Cortex of kidney (tissue), 1 donor: ENCODE measurements at places on chromosomes 16 and 17.

- no peak for DNase-seq
These were observed 28.5 kb upstream of the KDM8 start for GRCh38 chr16:27174798-27175197.

GRCh38 chr17:57478478-57479250 is 222.3 kb downstream of the MSI2 start:
- no peak for DNase-seq

DNA sequence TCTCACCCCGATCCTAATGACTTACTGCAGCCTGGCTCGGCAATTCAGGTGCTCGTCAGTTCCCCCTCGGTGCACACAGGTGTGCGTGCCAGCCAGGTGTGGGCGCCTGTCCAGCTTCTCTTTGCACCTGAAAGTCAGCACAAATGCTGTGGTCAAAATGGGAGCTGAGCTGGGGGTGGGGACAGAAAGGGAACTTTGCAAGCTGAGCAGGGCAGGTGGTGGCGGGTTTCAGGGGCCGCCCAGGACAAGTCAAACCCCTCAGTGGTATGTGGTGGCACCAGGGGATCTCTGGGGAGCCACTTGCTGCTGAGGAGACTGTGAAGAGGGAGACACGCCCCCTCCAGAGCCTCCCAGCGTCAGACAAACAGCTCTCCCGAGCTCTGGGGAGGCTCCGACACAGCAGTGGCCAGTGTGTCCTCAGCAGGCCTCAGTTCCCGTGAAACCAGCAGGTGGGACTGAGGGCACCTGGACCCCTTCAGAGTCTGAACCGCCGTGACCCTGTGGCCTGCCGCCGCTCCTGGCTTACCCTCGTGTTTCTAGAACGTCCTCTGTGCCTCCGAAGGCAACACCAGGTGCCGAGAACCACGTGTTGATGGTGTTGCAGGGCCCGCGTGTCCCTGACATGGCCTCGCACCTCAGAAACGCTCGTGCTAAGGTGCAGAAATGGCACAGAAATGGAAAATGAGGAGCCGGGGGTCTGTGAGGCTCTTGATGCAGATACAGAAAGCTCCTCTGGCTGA is 233.5 kb upstream of the TNRC6C start:
- no peak for DNase-seq

DNA sequence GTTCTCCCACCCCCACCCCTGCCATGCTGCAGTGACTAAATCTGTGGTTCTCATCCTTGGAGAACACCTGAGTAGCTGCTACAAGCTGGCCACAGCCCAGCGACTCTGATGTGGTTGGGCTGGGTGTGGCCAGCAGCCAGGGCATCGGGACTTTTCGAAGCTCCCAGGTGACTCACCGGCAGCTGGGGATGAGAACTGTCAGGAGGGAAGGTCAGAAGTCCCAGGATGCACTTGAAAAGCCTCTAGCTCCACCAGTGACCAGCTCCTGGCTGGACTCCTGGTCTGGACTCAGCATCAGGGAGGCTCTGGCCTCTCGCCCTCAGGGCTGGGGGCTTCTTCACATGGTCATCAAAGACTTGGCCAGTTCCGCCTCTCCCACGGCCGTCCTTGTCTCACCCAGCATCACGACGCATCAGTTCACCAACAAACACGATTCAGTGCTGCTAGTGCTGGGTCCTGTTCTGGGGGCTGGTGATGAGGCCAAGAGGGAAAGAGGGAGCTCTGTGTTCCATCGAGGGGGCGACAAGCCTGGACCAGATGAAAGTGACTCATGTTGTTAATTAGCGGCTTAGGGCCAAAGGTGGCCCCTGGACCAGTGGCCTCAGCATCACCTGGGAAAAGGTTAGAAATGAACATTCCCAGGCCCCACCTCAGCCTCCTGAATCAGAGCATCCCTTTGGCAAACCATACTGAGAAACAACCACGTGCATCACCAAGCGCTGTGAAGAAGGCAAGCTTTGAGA is 3.9 kb upstream of the C17orf99 start:
- DNase-seq: no peak

GRCh38 chr16:5590416-5590815 is 492.8 kb upstream of the EEF2KMT start:
- DNase-seq: no peak

DNA sequence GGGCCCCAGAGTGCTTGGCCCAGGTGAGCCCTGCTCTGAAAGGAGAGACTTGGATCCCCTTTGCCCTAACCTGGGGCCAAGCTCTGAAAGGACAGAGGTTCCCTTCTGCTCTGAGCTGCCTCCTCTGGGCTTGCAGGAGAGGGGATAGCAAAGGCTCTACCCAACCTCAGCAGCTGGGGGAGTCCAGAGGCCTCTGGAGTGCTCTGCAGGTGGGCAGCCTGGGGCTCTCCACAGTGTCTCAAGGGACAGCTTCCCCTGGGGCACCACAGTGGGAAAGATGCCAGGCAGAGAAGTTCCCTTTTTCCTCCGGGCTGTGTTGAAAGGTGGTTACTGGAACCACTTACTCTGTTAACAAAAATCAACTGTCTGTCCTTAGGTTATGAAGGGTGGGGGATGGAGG is 48.2 kb upstream of the MGAT5B start:
- no peak for DNase-seq

GRCh38 chr17:43399839-43400328 is 1.1 kb downstream of the ARL4D start:
- no peak for DNase-seq
